NCI-H1105 treated with DMSO at 0.1 percent for 48 hours (cell line): ENCODE measurements at places on chromosomes 16 and 17.

- DNase-seq: peak; percentile 82
Observed at GRCh38 chr17:77735566-77736198, 222.8 kb upstream of the TNRC6C start.

DNA sequence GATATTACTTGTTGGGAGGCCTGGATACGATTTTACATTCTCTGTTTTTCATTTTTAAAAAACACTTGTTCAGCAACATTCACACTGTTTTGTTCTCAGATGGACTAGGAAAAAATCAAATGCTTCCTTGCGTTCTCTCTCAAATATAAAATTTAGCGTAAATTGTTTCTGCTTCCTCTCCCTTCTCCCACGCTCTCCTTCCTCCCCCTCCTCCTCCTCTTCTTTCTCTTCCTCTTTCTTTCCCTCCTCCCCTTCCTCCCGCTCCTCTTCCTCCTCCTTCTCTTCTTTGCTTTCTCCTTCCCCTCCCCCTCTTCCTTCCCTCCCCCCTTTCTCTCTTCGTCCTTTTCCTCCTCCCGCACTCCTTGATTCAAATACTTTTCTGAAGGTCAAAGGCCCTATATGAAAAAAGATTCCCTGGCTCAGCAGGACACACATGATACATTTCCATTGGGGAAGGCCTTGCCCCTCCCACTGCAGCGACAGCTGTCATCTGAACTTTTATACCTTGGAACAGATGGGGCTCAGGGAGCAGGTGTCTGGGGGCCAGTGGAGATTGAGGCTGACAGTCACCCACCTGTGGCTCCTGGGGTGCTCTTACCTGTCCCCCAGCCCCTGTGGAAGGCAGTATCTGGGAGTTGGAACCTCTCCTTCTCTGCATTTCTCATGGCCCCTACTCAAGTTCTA lies 99.4 kb upstream of the SDK2 start:
- no peak for DNase-seq

- no peak for DNase-seq
Observed at GRCh38 chr16:78428193-78428592, 328.7 kb downstream of the WWOX start.

GRCh38 chr16:85011846-85012284 lies 530 bp upstream of the ZDHHC7 start:
- no peak for DNase-seq

GRCh38 chr16:72182976-72183375 lies 11.0 kb upstream of the PMFBP1 start:
- no peak for DNase-seq

GRCh38 chr16:30786936-30787612 lies at the start of gene ZNF629:
TSS of gene ZNF629 (minus strand) at chr16:30787205. CDS start at chr16:30784482, 2,723 bp downstream.
- DNase-seq: peak; percentile 50

DNA sequence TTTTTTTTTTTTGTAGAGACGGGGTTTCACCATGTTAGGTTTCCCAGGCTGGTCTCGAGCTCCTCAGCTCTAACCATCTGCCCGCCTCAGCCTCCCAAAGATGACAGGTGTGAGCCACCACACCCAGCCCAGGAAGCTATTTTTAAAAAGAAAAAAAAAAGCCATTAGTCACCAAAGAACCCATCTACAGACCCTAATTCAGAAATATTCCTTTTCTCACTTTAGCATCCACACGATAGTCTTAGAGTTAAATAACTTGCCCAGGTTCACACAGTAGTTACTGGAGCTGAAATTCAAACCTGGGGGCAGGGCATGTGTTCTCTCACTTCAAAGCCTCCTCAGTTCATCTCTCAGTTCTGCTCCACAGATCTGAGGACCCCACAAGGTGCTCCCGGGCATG lies 70.3 kb upstream of the NOL11 start:
- DNase-seq: no peak

- DNase-seq: peak; percentile 88
Observed at GRCh38 chr17:58351831-58352595, at the start of gene SUPT4H1. TSS of gene SUPT4H1 (minus strand) at chr17:58352201. CDS start at chr17:58352135, 66 bp downstream.

GRCh38 chr17:18066866-18067265 lies 20.9 kb upstream of the DRG2 start:
- DNase-seq: no peak

DNA sequence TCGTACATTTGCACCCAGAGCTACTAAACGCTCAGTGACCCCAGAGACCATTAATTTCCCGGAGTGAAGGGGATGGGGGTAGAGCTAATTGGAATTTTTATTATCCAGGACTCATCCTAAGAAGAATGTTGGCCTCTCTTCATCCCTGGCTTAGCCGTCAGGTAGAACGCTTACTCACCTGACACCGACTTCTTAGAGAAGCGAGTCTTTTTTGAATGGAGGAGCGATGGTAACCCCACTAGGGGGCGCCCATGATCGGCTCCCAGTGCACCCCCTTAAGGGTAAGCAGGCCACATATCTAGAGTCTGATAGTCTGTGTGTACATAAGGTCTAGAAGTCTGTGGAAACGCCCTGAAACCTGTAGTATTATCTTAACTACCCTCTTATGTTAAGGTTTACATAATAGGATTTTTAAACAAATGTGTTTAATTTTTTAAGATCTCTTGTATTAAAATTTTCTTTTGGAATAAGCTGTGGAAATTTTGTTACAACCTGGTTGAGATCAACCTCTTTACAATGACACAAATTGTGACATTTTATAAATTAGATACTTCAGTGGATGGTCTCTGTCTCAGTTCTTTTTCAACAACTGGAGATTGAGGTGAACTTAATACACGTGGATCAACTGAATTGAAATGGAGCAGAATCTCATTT lies 229.8 kb downstream of the CPPED1 start:
- peak; percentile 18 for DNase-seq

DNA sequence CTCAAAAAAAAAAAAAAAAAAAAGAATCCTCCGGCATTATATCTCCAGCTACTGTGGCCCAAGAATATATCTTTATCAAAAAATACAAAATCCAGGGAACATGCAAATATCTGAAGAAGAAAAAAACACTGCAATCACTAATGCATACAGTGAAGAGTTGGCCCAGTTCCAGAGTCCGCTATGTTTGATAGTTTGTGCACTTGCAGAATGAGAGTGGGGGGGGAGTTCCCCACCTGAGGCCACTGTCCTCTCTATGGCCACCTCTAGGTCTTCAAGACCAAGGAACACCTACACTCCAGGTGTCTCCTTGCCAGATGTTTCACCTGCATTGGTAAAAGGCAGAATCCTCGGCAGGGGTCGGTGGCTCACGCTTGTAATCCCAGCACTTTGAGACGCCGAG lies 4.0 kb downstream of the ZNF785 start:
- DNase-seq: no peak

DNA sequence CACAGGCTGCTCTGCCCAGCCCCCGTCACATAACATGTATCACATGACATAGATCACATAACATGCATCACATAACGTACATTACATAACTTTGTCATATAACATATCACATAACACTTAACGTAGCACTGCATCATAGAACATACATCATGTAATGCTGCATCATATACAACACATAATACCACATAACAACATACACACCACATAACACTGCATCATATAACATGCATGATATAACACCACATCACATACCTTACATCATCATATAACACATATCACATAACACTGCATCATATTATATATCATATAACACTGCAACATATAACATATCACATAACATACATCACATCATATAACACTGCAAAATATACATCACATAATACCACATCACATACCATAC lies 83.8 kb downstream of the AXIN2 start:
- no peak for DNase-seq

DNA sequence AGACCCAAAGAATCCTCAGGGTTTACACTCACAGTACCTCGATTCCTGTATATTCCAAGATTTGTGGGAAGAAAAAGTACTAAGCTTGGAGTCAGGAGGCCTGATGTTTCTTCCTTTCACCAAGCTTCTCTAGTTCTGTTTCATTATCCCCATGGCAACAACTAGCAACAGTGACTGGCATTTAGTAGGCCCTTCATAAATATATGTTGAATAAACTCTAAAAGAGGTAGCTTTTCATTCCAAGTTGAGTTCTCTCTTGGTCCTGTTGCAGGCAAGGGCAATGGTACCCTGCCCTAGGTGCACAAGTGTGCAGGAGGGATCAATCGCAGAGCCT lies 527 bp upstream of the UBE2Z start:
- peak; percentile 39 for DNase-seq

- DNase-seq: peak; percentile 22
Observed at GRCh38 chr17:74453665-74454196, 12.7 kb upstream of the CD300A start.

- no peak for DNase-seq
Observed at GRCh38 chr17:26809033-26809432, 484.9 kb upstream of the WSB1 start.

DNA sequence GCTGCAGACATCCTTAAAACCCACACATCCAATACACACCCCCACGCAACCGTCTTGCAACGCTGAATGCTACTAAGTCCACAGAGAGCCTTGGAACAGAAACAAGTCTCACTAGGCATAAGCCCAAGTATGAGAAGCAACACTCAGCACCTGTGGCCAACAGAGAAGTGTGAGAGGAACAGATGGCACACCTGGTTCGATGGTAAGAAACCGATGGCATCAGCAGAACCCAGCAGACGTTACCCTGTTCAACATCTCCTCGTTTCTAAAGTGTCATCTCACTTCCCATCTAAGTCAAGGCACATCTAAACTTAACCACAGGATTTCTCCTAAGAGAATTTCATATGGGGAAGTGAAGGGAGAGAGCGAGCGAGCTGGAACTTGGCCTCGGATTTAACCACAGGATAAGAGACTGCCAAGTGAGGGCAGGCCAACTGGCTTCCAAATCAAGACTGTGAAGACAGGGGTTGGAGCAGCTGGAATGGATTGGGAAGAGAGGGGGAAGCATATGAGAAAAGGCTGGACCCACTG lies 41.0 kb downstream of the NXPH3 start:
- no peak for DNase-seq

DNA sequence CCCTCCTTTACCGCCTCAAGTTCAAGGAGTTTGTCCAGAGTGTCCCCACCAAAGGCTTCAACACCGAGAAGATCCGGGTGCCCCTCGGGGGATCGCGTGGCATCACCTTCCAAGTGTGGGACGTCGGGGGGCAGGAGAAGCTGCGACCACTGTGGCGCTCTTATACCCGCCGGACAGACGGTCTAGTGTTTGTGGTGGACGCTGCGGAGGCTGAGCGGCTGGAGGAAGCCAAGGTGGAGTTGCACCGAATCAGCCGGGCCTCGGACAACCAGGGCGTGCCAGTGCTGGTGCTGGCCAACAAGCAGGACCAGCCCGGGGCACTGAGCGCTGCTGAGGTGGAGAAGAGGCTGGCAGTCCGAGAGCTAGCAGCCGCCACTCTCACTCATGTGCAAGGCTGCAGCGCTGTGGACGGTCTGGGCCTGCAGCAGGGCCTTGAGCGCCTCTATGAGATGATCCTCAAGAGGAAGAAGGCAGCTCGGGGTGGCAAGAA lies 1.1 kb downstream of the ARL4D start:
- DNase-seq: no peak

- no peak for DNase-seq
Observed at GRCh38 chr17:13925579-13925978, 143.7 kb upstream of the COX10 start.

- no peak for DNase-seq
Observed at GRCh38 chr17:930258-930657, 49.3 kb downstream of the NXN start.

DNA sequence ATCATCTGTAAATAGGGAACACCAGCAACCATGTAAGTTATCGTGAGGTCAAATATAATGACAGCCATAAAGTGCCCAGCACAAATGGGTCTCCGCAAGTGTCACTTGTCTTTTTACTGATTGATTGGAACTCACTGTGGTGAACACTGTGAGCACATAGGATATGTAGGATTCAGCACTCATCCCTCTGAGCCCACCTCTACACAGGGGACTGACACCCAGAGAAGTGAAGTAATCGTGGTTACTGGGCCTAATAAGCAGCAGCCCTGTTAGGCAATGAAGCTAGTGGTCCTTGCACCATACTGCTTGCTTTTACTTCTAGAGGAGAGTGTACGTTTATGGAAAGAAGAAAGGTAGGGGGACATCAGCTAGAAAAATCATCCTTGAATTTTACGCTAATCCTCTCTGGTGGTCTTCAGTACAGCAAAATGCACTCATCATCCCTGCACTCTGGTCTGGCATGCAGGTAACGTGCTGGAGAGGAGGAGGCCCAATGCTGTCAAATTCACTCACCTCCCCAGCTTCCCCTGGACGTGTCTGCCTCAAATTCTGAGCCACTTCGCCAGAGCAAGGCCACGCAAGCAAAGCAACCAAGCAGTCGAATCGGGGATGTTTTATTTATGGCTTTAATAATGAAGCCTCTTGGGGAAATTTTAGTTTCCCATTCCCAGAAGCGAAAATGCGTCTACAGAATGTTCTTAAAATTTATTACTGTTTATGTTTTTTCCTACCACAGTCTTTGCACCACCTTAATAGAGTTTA lies 74.7 kb downstream of the YPEL2 start:
- DNase-seq: no peak

- DNase-seq: no peak
Observed at GRCh38 chr16:53841884-53842283, 137.9 kb downstream of the FTO start.

DNA sequence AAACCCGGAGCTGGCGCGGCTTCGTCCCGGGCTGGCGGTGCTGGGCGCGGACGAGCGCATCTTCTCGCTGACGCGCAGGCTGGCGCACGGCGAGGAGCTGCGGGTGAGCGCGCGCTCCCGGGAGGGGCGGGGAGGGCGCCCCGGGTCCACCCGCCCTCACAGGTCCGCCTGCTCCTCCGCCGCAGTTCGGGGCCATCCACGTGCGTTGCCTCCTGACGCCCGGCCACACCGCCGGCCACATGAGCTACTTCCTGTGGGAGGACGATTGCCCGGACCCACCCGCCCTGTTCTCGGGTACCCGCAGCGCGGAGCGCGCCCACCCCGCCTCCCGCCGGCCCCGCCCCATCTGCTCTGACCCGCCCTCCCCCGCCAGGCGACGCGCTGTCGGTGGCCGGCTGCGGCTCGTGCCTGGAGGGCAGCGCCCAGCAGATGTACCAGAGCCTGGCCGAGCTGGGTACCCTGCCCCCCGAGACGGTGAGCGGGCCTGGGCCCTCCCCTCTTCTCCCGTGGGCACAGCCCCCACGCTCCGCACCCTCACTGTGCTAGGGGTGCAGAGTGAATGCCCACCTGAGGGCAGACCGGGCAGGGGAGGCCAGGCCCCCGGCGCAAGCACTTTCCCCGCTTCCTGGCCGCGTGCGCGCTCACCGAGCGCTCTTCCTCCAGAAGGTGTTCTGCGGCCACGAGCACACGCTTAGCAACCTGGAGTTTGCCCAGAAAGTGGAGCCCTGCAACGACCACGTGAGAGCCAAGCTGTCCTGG lies 1.4 kb downstream of the HAGHL start:
- DNase-seq: peak; percentile 21
